NCI-H1092 (cell line): ENCODE measurements at places on chromosomes 5 and 9.
A peak's percentile ranks its signal among the peaks of the same experiment; 100 is the strongest.

GRCh38 chr9:134793288-134794188 lies 87.1 kb upstream of the FCN2 start:
- DNase-seq: no peak

DNA sequence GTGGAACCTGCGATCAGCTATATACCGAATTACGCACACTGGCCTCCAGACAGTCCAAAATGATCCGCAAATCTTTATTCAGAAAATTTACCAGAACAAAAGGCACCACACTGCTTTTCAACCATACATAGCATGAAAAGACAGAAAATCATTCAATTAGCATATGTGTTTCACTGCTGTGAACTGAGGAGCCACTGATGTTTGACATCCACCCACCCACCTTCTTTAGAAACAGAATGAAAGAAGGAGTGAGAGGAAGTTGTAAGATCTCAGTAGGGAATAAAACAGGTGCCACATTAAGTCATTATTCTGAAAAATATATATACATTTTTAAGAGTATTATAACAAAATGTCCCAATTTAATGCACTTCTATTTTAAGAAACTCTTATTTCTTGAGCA lies 156.8 kb downstream of the NFIB start:
- DNase-seq: no peak

GRCh38 chr5:179265514-179266290 lies 79.6 kb downstream of the ADAMTS2 start:
- DNase-seq: peak; percentile 32

DNA sequence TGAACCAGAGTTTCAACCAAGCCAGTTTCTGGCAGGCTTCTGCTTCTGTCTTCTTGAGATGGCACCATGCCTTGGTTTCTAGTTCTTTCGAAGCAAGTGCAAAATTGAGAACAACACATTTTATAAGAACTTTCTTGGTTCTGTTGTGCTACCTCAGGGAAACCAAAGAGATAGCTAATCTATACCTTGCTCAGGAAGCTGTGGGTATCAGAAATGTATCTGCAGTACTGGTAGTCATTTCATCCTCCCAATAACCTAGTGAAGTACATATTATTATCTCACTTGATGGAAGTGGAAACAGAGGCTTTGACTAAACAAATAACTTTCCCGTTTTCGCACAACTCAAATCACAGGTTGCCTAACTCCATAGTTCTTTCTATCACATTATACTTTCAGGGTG lies 246.6 kb downstream of the ENC1 start:
- no peak for DNase-seq
